ENCODE measurements at places on chromosomes 6 and 20.

- ATAC-seq = no peak
These were observed 90.4 kb upstream of the MCHR2 start for GRCh38 chr6:100084316-100084990.

- no peak for ATAC-seq
These were observed 658 bp downstream of the HTR1B start for GRCh38 chr6:77462359-77463307.

- ATAC-seq = peak; percentile 34
These were observed 98.7 kb upstream of the RIPOR2 start for GRCh38 chr6:25034431-25034921.

DNA sequence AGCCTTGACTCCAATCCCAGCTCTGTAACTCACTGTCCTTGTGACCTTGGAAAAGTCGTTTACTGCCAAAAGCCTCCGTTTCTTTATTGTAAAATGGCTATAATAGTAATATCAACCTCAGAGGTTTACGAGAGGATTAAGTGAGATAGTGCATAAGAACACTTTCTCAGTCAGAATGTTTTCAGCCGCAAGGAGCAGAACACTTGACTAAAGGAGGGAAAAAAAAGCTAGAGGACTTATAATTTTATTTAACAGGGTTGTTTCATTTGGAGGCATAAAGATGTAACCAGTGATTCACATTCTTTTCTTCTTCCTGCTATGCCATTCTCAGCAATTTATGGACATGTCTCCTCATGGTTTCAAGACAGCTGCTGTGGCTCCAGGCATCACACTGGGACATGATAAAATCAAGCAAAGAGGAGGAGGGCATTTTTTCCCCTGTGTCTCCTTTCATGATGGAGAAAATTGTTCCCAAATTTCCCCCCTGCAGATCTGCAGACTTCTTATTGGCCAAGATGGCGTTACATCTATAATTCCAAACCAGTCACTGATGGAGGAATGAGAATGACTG lies 143.0 kb upstream of the PTPN1 start:
- no peak for ATAC-seq

GRCh38 chr6:137878486-137879285 lies 11.6 kb downstream of the TNFAIP3 start:
- ATAC-seq = no peak

DNA sequence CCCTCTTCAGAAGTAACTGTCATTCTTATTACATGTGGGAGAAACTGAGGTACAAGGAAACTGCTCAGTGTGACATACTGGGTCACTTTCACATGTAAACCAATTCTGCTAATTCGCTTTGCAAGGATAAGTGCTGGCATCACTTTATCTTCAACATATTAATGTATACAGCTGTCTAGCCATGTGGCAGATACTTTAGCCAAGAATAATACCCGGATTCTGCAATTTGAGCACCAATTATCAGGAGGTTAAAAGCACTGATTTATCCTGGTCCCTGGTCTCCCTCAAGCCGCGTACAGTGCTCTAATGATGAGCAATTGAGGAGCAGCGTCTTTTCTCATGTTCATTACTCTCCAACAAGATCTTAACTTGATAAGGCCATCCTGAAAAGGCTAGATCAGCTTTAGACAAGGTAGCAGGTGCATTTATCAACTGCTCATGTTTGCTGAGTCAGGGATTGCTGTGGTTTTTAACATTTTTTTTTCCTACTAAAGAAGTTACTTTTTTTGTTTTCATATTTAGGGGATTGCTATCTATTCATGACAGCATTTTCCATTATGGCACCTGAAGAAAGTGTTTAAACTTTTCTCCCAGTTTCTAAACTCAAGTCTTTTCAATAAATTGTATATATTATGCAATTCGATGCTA lies 1066.3 kb upstream of the MAP3K7 start:
- ATAC-seq = no peak

- ATAC-seq = no peak
These were observed 188.2 kb downstream of the SIM1 start for GRCh38 chr6:100276311-100277057.

DNA sequence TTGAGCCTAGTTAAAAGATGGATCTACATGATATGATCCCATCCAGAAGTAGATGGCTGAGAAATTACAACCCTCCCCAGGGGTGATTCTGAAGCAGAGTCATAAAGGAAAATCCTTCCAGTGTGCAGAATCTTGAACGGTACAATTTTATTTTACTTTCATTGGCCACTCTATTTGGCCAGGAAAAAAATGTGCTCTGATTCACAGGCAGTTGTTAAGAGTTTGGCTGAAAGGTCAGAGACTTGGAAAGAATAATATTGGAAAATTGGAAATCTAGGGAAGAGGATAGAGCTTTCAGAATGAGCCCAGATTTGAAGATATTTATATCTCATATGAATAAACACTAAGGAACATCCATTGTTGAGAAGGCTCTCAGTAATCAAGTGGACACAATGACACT lies 1299.3 kb upstream of the GJE1 start:
- ATAC-seq = no peak

GRCh38 chr20:61599541-61599992 lies 347.5 kb downstream of the CDH4 start:
- ATAC-seq = no peak

GRCh38 chr6:14178083-14178445 lies 60.5 kb downstream of the CD83 start:
- ATAC-seq = no peak

- peak; percentile 71 for ATAC-seq
These were observed 74.9 kb downstream of the FOXO3 start for GRCh38 chr6:108635505-108636226.

DNA sequence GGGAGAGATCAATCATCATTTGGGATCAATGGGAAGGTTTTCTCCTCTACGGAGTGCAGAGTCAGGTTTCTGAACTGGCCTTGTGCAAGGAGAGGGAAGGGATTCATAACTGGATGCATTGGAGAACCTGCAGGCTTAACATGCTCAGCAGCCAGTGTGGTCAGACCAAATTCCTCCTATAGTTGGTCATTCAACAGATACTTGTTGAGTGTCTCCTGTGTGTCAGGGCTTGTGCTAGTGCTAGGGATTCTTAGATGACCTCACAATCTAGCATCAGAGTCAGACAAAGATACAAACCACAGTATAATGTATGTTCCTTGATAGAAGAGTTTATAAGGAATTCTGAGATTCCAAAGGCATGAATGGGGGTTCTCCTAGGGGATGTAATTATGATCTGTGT lies 23.9 kb downstream of the RALY start:
- no peak for ATAC-seq

DNA sequence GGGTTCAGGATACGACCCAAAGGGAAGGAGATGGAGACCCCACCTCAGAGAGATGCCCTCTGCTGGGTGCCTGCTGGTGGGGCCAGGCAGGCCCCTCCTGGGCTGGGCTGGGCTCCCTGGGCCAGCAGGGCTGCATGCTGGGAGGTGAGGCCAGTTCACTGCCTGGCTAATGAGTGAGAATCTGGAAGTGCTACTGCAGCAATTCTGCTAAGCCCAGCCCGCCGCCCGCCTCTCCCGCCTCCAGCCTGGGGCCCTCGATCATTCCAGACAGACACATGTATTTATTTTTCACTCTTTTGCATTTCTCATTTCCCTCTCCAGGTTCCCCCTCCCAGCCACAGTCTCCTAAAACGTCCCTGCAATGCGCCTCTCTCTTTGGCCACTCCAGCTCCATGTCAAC lies 79.6 kb downstream of the CDH22 start:
- no peak for ATAC-seq

DNA sequence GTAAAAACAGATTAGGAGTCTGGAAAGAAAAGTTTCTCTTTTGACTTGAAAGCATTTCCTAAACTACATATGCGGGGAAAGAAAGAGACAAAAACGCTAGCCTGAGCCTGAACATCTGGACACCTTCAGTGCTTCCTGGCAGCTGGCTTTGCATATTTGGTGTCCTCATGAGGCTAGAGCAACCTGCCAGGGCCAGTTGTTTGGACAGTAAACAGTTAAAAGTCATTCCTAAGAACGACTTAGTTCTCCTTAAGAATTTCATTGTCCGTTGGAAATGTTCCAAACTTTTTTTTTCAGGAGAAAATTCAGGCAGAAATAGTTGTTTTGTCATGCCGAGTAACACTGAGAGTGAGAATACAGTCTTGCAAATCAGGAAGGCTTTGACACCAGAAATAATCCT lies 199.8 kb downstream of the SMOC2 start:
- ATAC-seq = no peak

DNA sequence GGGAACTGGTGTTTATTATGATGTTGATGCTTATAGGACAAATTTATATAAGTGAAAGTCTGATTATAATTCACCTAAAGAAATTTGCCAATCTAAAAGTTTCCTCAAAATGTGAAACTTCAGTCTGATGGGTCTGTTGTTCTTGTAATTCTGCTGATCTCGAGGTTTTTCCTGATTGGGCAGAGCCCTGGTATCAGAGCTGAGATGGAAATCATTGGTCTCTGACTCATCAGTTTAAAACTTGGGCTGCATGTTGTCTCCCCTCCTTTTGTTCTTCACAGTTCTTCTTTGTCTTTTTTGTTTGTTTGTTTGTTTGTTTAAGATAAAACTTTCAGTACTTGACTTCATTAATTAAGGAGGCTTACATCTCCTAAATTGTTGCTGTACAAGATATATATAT lies 5.9 kb downstream of the SMAP1 start:
- ATAC-seq = no peak

Data from stimulated activated memory B cell treated with anti-CD40 and anti-IgM and Interleukin-4, amounts not matched to agents 10 μg/mL and 1 μg/mL and 100 μg/mL, for 72 hours (primary cell).